ENCODE measurements at places on chromosomes 2 and 18.

- DNase-seq = no peak
Measured at GRCh38 chr2:72685638-72686213, 140.1 kb downstream of the EXOC6B start.

GRCh38 chr2:25332571-25332970 lies 9.2 kb downstream of the DNMT3A start:
- no peak for DNase-seq

DNA sequence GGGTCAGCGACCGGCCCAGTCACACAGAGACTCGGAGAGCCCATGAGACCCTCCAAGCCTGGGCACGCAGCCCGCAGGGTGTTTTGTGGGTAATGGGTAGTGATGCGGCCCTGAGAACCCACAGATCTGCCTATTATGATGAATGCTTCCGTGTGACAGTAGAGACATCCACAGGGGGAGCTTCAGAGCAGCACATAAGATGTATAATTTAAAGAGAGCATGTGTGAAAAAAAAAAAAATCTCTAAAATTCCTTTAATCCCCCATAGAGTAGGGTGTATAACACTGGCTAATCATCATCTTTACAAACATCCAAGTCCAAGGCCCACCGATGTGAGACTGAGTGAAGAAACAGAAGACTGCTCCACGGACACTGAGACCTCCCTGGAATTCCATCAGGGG lies 34.6 kb downstream of the BIN1 start:
- no peak for DNase-seq

DNA sequence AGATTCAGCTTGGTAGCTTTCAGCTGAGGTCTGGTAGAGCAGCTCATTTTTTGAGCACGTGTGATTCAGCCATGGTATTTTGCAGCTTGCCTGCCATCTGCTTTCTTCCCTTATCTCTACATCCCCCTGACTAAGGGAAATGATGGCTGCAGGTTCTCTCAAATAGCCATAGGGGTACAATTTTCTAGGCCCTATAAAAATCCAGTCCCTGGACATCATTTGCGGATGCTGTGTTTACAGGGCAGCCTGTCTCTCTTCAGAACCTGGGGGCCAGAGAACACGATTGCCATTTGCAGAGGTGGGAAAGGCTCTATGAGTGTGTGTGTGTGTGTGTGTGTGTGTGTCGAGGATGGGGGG lies 442.7 kb upstream of the MEIS1 start:
- DNase-seq = no peak

GRCh38 chr2:3523551-3524041 lies 4.3 kb upstream of the ADI1 start:
- peak; percentile 26 for DNase-seq

GRCh38 chr2:43274055-43274454 lies 47.6 kb upstream of the ZFP36L2 start:
- DNase-seq = no peak

DNA sequence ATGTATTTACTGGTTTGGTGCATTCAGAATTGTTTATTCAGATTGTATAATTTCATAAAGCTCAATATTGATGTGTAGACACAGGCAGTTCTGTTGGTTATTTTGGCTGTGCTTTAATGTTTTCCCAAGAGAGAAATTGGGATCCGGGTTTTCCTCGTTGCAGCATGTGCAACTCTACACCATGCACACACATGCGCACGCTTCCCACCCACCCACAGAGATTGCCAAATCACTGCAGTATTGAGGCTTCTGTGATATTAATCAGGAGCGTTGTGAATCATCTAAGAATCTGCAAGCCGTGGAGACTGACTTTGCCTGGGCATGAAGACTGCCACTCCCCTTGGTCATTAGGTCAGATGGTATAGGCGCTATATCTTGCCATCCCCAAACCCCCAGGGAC lies 571.5 kb downstream of the SLC4A3 start:
- DNase-seq = no peak

- no peak for DNase-seq
Measured at GRCh38 chr2:30866974-30867373, 59.7 kb upstream of the CAPN13 start.

DNA sequence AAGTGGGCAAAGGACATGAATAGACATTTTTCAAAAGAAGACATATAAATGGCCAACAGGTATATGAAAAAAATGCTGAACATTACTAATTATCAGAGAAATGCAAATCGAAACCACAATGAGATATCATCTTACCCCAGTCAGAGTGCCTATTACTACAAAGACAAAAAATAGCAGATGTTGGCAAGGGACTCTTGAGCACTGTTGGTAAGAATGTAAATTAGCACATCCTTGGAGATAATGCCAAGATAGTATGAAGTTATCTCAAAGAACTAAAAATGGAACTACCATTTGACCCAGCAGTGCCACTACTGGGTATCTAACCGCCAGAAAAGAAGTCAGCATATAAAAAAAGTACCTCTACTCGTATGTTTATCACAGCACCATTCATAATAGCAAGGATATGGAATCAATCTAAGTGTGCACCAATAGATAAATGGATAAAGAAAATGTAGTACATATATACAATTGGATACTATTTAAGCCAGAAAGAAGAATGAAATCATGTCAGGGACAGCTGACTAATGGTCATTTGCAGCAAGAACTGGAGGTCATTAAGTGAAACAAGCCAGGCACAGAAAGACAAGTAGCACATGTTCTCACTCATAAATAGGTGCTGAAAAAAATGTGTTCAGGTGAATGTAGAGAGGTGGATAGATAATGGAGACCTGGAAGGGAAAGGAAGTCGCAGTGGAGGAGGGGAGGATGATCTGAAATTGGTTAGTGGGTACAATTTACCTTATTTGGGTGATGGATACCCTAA lies 141.7 kb upstream of the B3GNT2 start:
- DNase-seq = no peak

- DNase-seq = no peak
Measured at GRCh38 chr2:32446369-32446768, 89.5 kb downstream of the BIRC6 start.

DNA sequence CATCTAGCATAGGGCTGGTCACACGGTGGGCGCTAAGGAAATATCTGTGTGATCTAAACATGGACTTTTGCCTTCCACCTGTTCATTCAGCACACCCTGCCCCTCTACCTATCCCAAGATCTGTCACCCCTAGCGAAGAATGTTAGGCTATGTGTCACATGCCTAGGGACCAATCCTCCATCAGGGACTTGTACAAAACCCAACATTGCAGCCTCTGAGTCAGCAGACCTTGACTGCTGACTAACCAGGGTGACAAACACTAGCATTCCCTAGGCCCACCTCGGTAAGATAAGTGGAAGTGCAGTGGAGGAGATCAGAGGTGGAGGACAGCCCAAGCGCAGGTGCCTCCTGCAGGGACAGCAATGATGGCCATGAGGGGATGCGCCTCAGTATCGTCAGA lies 99.2 kb downstream of the SOX11 start:
- no peak for DNase-seq

GRCh38 chr2:226797289-226797988 lies 2.2 kb downstream of the IRS1 start:
- DNase-seq = no peak

GRCh38 chr18:58481321-58482180 lies 147.3 kb downstream of the ALPK2 start:
- DNase-seq = no peak

DNA sequence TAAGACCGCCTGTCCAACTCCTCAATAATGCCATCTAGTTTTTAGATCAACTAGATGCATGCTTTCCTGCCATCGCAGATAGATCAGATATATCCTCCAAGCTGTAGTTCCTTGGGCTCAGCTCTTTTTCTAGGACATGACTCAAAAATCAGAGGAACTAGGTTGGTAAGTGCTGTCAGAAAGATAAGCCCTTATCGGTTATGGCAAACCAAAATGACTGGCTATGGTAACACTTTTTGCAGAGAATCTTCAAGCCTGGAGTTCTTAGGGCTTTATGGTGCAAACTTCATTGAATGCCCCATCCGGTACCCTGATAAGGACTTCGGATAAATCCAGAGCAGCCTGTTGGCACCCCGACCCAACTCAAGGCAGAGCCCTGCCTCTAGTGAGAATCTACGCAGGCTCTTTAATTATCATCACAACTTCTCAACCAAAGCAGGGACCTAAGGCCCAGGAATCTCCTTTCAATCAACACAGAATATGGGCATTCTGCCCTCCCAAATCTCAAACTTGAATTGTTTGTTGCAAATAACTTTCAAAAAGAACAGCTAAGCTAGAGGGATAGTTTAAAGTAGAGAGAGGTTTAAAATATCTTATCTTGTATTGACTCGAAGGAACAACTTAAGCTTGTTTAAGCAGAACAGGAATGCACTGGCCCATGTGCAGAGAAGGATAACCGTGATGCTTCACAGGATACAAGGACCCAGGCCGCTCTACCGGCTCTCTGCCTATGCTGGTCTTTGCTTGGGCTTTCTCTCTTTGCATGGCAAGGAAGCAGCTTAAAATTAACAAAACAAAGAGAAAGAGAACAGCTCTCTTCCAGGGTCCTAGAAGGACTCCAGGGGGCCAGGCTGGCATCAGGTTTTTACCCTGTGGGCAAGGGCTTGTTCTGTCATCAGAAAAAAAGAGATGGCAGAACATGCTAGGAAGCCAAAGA lies 3.4 kb upstream of the CYP1B1 start:
- no peak for DNase-seq
